ENCODE measurements at places on chromosomes 3 and 15.

- no peak for DNase-seq
These were observed 46.7 kb upstream of the CCDC50 start for GRCh38 chr3:191282251-191283185.

- DNase-seq: no peak
These were observed 36.3 kb upstream of the TSC22D2 start for GRCh38 chr3:150371741-150372254.

DNA sequence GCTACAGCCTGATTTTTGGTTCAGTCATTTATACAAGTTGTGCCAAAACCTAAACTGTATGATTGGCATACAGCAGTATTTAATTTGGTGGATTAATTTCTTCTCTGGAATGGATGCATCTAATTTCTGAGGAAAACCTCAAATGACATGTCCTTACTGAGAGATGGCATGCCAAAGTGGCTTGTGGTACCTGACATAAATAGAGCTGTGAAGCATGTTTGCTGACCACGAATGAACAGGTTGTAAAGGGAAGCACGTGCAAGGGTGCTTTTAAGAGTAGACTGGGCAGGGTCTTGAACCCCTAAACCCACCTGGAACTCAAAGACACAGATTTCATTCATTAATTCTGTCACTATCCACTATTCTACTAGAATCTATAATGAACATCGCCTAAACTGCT lies 77.2 kb downstream of the TP63 start:
- DNase-seq: no peak

DNA sequence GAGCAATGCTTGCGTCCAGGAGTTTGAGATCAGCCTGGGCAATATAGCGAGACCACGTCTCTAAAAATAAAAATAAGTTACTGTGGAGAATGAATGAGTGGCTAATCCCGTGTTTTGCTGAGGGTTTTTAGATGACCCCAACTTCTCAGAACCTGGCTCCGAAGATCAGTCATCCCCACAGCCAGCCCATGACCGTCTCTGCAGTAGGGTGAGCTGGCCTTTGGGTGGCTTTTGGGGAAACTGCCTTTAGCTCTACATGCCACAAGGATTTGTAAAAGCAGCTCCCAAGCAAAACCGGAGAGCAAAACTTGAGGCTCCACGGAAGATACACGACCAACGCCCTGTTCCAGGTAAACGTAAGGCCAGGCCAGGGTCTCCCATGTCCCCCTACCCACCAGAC lies 39.2 kb upstream of the TFRC start:
- DNase-seq: no peak

- DNase-seq: no peak
These were observed 228.7 kb upstream of the RASGRP1 start for GRCh38 chr15:38793206-38793810.

DNA sequence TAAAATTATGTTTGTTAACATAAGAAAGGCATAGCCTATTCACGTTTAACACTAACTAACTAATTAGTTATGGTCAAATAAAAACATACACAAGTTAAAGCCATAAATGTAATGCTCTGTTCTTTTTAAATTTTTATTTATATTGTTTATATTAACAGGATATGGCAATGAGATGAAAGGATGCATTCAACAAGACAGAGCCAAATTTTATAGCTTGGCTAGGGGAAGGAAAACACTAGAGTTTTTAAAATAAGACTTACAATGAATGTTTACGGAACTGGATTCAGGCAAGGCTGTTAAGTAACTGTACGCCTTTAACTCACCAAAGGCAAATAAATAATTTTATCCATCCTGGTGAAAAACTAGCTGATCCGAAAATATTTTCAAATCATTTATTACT lies 86.4 kb downstream of the ZPLD1 start:
- DNase-seq: no peak

- no peak for DNase-seq
These were observed 84.3 kb downstream of the ATP1B3 start for GRCh38 chr3:141960731-141961130.

GRCh38 chr15:39013262-39013661 lies 448.6 kb upstream of the RASGRP1 start:
- DNase-seq: no peak

DNA sequence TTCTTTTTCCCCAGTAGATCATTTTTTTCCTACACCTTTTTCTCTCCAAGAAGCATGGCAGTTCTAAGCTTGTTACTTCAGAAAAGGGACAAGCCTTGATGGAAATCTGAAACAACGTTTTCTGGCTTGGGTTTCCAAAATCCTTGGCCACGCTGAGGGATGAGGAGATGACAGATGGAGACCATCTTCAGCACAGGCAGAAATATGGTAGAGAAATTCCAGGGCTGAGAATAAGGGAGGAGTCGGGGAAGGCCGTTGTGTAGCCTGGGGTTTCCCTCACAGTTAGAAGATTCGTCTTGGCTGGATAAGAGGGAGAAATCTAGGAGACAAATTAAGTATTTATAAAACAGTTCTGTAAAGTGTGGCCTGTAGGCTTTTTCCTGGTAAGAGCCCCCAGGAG lies 33.9 kb upstream of the STT3B start:
- DNase-seq: no peak

DNA sequence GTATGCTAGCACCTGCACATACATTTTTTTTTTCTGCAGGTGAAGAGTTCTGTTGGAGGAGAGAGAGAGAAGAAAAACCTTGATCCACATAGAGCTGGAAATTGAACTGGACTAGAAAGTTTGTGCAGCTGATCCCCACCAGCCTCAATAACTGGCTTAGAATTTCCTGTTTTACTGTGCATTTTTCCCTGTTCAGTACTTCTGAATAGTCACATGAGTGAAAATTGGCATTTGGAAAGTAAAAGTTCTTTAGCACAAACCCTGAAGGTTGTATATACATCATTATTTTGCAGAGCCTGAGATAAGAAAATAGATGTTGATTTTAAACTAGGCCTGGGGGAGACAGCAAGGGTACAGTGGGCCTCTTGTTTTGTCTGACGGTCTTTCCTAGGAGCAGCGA lies 42.3 kb downstream of the GHSR start:
- DNase-seq: no peak

DNA sequence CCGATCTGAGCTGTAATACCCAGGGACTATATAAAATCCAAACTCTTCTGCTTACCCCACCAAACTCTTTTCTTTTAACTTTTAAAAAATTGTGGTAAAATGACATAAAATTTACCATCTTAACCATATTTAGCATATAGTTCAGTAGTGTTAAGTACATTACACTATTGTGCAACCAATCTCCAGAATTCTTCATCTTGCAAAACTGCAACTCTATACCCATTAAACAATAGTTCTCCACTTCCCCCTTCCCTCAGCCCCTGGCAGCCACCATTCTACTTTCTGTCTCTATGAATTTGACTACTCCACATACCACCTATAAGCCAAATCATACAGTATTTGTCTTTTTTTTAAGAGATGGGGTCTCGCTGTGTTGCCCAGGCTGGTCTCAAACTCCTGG lies 38.7 kb downstream of the SENP8 start:
- DNase-seq: no peak

DNA sequence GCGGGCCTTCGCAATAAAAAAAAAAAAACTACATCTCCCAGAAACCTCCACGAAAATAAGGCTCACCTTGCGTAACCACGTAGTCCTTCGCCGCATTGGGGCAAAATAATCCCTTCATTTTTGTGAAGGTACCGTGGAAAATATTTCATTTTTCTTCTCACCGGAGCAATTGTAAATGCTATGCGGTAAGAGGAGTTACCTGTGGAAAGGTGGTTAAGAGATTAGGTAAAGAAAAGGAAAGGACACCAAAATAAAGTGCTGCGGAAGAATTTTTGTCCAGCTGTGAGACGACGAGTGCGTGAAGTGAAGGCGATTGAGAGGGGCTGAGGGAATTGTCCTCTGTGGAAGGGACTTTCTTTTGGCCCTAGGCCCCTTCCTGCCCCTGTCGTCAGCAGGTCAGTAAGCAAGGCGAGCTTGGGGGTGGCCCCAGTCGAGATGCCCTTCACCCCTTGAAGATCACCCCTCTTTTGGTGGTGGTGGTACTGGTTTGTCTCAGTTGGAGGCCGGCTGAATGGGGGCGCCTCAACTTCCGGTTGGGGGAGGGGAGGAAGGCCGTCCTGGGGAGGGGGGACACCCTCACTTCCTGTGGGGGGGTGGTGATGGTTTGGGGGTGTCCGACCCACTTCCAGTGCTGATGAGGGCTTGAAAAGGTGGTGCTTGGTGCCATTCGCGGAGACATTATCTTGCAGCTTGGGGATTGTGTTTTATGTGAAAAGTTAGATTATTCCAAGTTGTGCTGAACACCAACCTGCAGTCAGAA lies at the start of gene HMG20A:
Gene HMG20A (plus strand): TSS at position 279 of the 760 bp plus-strand sequence. CDS start 37,520 bp downstream, outside the sequence.
- DNase-seq: peak; percentile 72

DNA sequence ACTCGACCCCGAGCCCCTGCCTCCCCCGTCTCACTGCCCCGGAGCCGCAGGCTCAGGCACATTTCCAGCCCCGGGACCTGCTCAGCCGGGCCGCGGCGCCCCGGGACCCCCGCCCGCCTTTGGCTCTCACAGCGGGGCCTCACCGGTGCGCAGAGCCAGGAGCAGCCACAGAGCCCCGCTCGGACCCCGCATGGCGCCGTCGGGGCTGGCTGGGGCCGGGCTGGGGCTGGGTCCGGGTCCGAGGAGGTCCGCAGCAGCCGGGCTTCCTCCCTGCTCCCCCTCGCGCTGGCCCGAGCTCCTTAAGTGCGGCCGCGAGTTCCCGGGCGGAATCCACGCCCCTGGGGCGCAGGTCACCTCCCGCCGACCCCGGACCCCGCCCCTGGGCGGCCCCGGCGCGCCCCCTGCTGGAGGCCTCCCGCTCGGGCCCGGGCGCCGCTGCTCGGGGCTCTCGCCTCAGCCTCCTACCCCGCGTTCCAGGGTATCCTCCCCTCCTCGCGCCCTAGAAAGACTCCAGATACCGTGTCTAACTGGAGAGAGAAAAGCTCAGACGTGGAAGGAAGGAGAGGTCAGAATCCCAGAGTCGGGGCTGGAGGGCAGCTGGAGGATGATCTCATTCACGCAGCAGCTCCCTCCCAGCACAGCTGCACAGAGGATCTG lies at the start of gene MELTF:
Gene MELTF (minus strand): TSS at position 307 of the 657 bp plus-strand sequence. CDS start 115 bp downstream, at position 192.
- peak; percentile 76 for DNase-seq

GRCh38 chr15:75215107-75216004 lies 13.7 kb downstream of the C15orf39 start:
- DNase-seq: no peak

GRCh38 chr3:129597087-129597999 lies 9.1 kb downstream of the PLXND1 start:
- no peak for DNase-seq

DNA sequence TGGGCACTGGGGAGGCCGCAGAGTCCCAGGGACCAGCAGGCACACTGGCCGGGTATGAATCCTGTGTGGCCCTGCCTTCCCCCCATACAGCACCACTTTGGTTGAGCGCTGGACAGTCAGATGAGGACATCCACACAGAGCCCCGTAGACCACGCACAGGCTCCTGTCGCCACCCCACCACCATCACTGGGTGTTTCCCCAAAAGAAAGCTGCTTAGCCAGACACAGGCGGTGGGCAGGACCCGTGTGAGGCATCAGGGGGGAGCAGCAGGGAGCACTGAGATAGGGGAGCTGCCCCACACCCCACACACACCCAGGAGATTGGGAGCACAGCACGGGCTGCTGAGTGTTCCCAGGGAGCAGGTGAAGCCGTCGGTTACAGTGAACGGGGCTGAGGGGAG lies 42.4 kb upstream of the SLC41A3 start:
- DNase-seq: no peak

- no peak for DNase-seq
These were observed 115.0 kb downstream of the ALDH1A2 start for GRCh38 chr15:57950381-57950946.

GRCh38 chr15:77753281-77753873 lies 120.7 kb upstream of the LINGO1 start:
- DNase-seq: no peak

DNA sequence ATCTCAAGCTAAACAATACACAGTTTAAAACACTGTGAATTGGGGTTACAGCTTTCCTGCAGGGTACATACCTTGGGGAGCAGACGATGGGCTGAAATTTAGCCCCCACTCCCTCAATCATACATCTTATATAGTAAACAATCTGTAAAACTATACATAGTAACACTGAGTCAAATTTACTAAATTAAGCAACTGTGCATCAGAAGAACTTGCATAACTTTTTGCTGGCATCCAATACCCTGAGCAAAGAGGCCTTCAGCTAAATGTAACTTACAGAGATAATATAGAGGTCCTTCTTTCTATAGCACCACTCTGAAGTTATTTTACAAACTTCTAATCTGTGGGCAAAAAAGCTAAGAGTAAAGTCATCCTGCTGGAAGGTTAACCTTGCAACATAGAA lies 603.6 kb upstream of the TGFBR2 start:
- no peak for DNase-seq
